Cardiac fibroblast (primary cell): ENCODE measurements at places on chromosomes 5 and 9.

DNA sequence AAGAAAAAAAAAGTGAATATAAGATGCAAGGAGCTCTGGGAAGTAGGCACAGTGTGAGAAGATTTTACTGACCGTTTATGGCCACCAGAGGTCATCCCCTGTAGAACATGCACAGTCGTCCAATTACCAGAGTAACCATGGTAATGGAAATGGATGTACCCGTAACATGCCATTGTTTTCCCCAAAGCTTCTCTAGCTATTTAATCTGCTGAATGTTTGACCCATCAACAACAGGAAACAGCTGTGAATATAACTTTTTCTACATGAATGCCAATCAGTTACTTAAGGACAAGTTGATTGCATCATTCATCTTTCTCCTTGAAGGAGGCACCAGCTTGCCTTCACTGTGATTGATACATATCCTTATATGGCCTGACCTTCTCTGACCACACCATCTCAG lies 1967.0 kb upstream of the CDH9 start:
- peak; percentile 0 for DNase-seq

- peak; percentile 70 for DNase-seq
Measured at GRCh38 chr9:2087500-2088313, 72.6 kb downstream of the SMARCA2 start.

- no peak for DNase-seq
Measured at GRCh38 chr5:39453606-39454005, 28.8 kb upstream of the DAB2 start.

GRCh38 chr9:115046824-115047223 lies 71.1 kb downstream of the TNC start:
- DNase-seq, result no peak

GRCh38 chr5:142145106-142145900 lies 36.7 kb downstream of the NDFIP1 start:
- DNase-seq, result peak; percentile 84

GRCh38 chr5:142281966-142282365 lies 42.9 kb downstream of the SPRY4 start:
- DNase-seq, result no peak

- DNase-seq, result peak; percentile 61
Measured at GRCh38 chr9:116697362-116697761, 10.3 kb downstream of the TRIM32 start.
